Caki2 (cell line): ENCODE measurements at places on chromosomes 1 and 21. TPM values are rescaled to one million over a fixed set of nuclear protein-coding genes. Genes with fewer than 3 reads are reported as not detected.

- DNase-seq: no peak
These were observed 187.3 kb downstream of the VAV3 start for GRCh38 chr1:107777664-107778047.

DNA sequence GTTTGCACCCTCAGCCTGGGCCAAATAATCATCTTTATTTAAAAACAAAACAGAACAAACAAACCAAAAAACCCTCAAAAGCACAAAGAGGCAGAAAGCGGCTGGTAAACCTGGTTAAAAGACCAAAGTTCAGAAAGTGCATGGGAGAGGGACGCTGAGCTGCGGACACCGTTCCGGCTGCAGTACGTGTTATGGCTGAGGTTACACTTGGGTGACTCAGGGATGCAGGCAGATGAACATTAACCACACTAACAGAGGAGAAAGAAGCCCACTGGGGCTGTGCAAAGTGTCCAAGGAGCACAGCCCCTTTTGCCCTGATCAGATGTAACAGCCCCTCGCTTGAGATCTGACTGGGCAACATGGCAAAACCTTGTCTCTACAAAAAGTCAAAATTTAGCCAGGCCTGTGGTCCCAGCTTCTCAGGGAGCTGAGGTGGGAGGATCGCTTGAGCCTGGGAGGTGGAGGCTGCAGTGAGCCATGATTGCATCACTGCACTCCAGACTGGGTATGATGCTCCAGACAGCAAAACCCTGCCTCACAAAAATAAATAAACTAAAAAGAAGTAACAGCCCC lies 28.3 kb downstream of the GPR157 start:
- DNase-seq: peak; percentile 79

DNA sequence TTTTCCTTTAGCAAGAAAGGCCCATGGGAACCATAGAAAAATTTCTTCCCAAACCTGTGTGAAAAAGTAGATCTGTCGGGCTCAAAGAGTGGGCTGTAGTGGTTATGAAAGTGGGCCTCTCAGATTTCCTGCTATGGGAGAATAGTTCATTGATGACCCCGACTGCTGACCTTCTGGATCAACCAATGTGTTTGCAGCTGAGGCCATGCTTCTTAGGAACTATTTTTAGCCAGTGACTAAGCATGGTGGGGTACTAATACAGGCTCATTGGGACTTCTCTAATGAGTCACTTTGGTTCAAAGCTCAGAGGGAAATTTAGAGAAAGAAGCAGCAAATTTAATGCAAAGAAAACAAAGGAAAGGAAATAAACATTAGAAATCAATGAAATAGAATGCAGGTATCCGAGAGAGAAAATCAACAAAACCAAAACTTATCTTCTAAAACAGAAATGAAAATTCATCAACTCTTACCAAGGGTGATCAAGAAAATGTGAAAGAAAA lies 12.6 kb upstream of the PSMA5 start:
- DNase-seq: peak; percentile 31

DNA sequence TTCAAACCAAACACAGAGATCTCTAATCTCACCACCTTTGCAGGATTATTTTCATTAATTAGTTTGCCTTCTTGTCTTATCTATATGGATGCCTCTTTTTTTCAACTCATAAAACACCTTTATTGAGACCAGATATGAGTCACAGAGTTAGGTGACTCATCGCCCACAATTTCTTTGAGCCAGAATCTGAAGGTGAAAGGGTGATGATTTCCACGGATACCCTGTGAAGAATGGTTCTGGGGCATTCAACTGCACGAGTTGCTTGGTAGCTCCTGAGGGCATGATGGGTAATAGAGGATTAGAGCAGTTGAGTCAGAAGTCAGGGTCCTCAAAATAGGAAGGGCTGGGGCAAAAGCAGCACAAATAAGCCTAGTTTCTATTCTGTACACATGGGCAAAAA lies 128.2 kb downstream of the TBX19 start:
- peak; percentile 73 for DNase-seq

DNA sequence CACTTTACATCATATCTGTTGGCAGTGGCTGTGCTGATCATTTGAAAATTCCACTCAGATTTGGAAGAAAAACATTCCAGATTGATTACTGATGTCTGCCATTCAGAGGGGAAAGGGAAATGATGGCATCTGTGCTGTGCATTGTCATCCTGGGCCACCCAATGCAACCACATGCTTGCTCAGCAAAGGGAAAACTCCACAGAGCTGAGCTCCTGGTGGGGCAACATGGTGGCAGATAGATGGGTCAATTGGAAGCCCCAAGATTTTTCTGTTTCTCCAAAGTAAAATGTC lies 11.8 kb downstream of the OXCT2 start:
- no peak for DNase-seq

- DNase-seq: peak; percentile 12
These were observed 105.0 kb upstream of the ADGRL2 start for GRCh38 chr1:81695741-81696140.

DNA sequence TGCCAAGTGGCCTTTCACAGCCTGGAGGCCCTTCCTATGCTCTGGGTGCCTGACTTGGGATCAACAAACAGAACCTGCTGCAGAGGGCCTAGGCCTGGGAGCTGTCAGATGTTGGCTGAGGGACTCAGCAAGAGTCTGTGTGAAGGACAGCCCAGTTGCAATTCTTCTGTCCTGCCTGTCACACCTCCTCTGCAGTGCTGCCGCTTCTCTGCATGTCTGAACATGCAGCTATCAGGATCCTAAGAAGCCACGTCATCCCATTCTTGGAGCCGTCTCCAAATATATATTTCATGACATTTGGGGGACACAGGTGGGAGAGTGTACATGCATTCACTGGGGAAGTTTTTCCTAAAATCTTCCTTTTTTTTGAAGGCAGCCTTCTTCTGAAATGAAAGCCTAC lies 8.6 kb downstream of the FCAMR start:
- no peak for DNase-seq

- no peak for DNase-seq
These were observed 17.0 kb upstream of the TMEM54 start for GRCh38 chr1:32918179-32918578.

DNA sequence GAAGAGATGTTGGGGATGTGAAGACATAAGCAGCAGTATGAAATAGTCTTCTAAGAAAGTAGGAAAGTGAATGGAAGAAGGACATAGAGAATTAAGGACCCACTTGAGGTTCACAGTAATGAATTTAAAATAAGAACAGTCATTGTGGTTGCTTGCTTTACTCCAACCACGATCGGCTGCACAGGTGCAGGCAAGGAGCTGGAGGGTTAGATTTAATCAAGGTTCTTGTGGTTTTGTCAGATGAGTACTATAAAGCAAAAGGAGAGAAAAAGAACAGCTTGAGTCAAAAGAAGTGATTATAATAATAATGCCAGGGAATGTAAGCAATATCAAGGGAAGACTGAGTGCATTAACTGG lies 46.1 kb upstream of the RBM34 start:
- DNase-seq: no peak

- peak; percentile 93 for DNase-seq
These were observed at the start of gene ZBTB48 for GRCh38 chr1:6579374-6580118. Gene ZBTB48 (plus strand): TSS chr1:6579994. CDS start chr1:6580610, 616 bp downstream.

DNA sequence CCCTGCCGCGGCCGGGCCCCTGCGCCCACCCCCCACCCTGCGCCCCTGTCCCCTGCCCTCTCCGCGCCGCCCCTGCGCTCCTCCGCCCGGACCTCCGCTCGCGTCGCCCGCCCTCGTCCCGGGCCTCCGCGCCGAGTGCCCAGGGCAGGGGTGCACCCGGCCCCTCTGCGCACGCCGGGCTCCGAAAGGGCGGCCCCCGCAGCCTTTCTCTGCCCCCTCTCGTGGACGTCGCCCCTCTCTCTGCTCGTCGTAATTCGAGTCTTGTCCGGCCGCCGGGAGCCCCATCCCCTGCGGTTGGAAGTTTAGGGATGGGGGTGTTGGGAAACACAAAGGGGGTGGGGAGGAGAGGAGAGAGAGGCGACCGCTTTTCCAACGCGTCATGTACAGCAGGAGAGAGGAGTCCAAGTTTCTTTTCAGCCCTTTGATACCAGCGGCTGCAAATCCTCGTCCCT lies 407 bp downstream of the GALNT2 start:
- peak; percentile 31 for DNase-seq

DNA sequence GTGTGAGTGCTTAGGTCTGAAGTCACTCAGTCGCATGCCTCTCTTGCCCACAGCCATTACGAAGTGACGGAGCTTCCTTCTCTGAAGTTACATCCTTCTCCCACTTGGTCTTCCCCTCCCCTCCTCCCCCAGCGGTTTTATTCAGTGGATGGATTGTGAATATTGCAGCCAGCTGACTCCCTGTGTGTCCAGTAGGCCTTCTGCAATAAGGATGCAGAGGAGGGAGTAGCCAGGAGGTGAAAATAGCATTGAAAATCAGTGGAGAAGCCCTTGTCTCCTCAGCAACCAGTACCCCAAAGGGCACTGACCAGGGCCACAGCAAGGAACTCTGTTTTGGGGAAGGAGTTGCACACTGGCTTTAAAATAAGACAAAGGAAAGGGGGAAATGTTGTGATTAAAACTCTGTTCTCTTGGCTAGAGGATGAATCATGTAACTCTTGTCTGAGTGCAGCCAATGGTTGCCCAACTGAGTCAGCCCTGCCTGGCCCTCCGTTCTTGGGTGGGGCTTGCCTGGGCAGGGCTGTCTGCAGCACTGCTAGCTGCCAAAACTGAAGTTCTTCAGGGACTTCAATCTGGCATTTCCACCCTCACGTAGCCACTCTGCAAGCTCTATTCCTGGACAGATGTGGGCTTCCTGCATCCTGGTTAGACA lies 4.3 kb downstream of the S100A10 start:
- DNase-seq: peak; percentile 78

GRCh38 chr1:181718034-181718433 lies 234.7 kb downstream of the CACNA1E start:
- DNase-seq: no peak

GRCh38 chr1:245016700-245017099 lies 138.1 kb upstream of the KIF26B start:
- no peak for DNase-seq

- no peak for DNase-seq
These were observed 65.6 kb upstream of the DMRTA2 start for GRCh38 chr1:50488876-50489275.

The LRRC3 gene
- total RNA-seq: not detected in 2 replicates

The OR2T33 gene
- total RNA-seq: not detected in 2 replicates

The C1orf94 gene
- total RNA-seq: not detected in 2 replicates

The CD52 gene
- total RNA-seq: not detected in 2 replicates

The COL9A2 gene
- total RNA-seq: not detected in 2 replicates

The AMPD1 gene
- total RNA-seq: not detected in 2 replicates

The OR2AK2 gene
- not detected in 2 replicates for total RNA-seq
